Heart right ventricle (tissue), 16 donors: ENCODE measurements at places on chromosomes 16 and 17. TPM values are rescaled to one million over a fixed set of nuclear protein-coding genes. Genes with fewer than 3 reads are reported as not detected.

DNA sequence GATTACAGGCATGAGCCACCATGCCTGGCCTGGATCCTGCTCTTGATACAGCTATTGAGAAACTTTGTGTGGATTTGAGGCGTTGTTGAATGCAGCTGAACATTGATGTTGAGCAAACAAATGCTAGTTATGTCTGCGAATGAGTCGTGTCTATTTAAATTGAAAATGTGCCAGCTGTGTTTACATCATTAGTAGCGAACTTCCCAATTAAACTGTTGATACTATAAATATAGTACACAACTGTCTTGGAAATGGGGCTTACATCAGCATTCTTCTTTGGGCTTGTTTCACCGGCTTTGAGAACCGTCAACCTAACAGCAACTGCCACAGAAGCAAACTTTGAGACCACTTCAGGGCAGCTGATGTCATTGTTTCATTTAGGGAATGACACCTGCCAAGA, 251.9 kb downstream of the RBFOX1 start:
- no peak for DNase-seq

- no peak for DNase-seq
Measured at GRCh38 chr17:2057760-2058585, 3.1 kb downstream of the HIC1 start.

Gene HSF4
- 9.1 TPM for polyA plus RNA-seq

- DNase-seq = no peak
Measured at GRCh38 chr17:55722016-55722736, 488 bp downstream of the TMEM100 start.

GRCh38 chr17:70780031-70780430, 610.7 kb downstream of the KCNJ2 start:
- no peak for DNase-seq

GRCh38 chr17:76119409-76120371, 16.1 kb upstream of the EXOC7 start:
- DNase-seq = no peak

DNA sequence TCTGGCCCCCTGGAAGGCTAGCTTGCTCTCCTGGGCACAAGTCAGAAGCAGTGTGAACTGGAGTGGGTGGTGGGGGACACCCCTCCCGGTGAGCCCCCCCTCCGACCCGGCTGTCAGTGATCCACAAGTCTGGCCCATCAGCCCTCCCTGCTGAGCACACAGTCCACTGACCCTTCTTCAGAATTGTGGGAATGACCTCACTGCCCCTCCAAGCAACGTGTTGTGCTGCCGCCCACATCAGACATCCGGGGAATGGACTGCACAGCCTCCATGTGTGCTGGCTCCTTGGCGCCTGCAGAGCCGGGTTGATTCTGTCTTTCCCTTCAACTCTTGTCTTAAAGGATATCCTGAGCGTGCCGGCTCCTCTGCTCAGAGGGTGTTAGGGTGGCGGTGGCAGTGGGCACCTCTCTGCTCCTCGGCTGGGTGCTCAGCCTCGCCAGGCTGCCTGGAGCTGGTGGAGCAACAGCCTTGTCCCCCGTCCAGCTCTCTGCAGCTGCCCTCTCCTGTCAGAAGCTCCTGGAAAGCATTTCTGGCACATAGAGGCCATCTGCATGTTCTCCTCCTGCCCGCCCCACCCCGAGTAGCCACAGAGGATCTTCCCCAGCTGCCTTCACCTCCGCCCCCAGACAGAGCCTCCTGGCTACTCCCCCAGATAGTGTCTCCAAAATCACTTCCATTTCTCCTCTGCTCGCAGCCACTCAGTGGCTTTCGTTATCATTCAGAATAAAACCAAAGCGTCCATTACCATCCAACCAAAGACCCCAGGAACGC, 19.8 kb downstream of the NPTX1 start:
- peak; percentile 68 for DNase-seq

Gene GDPD1
- 0.95 TPM for polyA plus RNA-seq

DNA sequence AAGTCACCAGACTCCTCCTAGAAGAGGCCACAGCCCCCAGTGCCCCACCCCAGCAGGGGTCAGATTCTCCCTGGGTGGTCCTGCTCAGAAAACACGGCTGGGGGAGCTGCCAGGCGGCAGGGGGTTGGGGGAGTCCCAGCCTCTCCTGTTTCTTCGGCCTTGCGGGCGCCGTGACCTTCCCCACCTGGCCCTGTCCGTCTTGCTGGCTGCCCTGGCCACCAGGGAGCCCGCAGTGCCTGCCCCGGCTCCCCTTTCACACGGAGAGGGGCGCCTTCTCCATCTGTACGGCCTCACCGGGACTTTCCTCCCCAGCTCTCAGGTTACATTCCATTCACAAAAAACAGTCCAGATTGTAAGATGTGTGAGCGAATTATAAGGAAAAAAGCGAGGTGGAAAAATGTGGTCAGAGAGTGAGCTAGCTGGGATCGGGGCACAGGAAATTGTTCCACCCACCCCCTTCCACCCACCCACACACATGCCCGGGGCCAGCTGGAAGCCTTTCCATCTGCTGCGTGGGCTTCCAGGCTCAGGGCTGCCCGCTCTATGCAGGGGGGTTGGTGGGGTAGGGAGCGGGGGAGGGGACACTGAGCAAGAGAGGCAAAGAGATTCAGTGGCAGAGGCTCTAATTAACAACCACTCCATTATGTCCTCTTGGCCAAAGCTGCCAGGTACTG, 14.6 kb upstream of the CIBAR2 start:
- no peak for DNase-seq

- DNase-seq = no peak
Measured at GRCh38 chr17:57739402-57740234, 5.5 kb downstream of the CCDC182 start.

Gene CCL4
- polyA plus RNA-seq = 1.0 TPM

DNA sequence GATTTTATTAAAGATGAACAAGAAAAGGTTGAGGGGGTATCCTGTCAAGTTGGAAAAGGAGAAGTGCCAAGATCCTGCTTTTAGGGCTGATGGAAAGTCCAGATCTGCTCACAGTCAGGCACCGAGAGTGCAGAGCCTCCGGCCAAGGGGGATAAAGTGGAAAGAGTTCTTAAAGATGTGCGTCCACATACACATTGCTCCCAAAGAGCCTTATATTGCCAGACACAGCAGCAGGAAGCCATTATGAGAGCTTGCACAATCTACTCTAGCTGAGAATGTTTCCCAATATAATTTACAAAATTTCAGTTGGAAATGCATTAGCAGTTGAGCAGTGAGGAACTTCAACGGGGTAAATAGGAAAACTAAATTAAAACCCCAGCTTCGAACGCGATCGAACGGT, 95.6 kb downstream of the SALL1 start:
- no peak for DNase-seq

DNA sequence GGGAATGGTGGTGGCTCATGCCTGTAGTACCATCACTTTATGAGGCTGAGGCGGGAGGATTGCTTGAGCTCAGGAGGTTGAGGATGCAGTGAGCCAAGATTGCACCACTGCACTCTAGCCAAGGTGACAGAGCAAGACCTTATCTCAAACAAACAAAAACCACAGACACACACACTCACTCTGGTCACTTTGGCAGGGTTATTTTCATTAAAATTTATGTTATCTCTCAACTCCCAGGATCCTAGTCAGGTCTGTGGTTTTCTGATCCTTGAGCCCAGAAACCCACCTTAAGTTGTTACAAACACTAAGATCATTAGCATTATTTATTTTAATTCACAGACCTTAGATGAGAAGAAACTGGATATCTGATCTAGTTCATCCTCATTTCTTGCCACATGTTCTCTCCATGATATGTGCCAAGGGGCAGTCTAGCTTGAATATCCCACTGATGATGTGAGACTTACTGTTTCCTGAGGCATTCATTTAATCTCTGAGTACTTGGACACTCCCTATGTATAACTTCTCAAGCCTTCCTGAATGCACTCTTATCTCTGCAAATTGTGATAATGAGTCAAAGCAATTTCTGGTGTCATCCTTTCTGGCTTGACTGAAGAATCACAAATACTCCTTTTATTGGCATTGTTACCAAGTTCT, 9.6 kb downstream of the ABHD15 start:
- no peak for DNase-seq

DNA sequence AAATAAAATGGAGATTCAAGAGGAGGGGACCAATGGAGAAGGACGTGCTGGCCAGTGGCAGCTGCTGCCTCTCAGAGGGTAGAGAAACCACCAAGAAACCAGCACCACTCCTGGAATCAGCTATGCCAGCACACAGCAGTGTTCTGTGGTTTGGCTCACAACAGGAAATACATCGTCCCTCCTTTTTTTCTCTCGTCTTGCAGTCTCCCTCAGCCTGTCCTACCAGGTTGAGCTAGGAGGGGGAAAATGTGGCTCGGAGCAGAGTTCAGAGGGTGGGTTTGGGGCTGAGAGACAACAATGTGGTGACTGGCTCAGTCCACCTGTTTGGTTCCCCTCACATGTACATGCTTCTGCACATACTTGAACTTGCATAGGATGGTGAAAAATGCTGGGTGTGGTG, 19.9 kb upstream of the SLC16A5 start:
- DNase-seq = no peak

- DNase-seq = peak; percentile 15
Measured at GRCh38 chr17:83203472-83204221, 124.2 kb downstream of the METRNL start.

DNA sequence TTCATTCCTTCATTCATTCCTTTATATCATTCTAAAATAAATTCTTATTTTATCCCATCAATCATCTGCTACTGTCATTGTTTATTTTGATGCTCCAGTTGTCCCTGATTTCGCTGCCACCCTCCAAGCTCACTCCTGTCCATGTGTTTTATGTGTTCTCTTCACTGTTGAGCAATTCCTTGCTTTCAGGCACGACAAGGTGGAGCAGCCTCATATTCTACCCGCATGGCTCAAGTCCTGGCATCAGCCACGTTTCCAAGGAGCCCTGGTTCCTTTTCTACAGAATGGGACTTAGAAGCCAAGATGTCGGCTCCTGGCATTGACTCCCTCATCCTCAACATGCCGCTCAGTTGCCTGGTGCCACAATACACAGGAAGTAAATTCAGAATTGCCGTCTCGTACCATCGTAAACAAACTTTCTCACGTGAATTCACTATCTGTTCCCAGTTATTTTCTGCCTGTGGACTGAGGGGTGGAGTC, 139.0 kb downstream of the RPTOR start:
- DNase-seq = no peak

GRCh38 chr16:27769561-27770255, 219.8 kb downstream of the KATNIP start:
- no peak for DNase-seq

DNA sequence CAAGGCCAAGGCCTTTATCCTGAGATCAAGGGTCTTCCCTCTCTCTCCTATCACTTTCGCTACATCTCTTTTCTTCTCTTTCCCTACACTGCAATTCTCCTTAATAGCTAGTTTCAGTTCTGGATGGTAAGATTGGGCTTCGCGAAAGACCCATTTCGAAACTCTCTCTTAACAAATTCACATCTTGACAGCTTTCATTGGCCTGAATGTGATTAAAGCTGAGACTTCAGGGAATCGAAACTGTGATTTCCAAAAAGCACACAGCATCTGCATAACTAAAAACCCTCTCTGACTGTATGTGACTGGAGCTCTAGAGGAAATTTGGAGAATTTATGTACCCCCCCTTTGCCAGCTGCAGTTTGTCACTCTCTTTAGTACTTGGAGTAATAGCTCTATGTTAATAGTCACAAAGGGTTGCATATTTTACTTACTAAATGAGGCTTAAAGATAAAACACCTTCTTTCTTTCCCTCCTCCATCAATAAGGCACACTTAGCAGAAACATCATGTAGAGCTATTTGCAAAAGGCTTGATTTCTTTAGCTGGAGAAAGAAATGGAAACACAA, 105.3 kb upstream of the FAM20A start:
- no peak for DNase-seq

DNA sequence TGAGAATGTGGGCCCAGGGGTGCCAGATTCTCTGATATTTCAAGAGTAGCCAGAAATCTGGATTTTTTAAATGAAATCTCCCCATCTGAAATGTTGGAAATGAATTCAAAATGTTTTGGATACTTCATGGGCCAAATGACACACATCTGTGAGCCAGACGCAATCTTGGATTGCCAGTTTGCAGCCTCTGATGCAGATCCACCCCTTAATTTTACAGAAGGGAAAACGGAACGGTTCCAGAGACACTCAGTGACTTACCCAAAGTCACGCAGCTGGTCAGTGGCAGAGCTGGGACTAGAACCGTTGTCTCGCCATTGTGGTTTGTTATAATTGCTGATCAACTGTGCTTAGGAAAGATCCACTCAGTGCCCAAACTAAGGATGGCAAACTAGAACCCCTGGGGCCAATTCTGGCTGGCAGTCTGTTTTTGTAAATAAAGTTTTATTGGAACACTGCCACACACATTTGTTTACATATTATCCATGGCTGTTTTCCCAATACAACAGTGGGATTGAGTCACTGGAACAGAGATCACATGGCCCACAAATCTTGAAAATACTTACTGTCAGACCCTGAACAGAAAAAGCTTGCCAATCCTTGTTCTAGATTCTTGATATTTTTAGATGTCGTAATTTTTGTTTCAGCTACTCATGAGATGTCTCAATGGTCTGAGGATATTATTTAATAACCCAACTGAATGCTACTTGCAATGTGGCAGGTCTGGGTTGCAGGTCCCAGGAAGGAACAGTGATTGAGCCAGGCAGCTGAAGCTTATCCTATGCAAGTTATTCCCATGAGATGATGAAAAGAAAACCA, 143.8 kb downstream of the AXIN2 start:
- DNase-seq = no peak

DNA sequence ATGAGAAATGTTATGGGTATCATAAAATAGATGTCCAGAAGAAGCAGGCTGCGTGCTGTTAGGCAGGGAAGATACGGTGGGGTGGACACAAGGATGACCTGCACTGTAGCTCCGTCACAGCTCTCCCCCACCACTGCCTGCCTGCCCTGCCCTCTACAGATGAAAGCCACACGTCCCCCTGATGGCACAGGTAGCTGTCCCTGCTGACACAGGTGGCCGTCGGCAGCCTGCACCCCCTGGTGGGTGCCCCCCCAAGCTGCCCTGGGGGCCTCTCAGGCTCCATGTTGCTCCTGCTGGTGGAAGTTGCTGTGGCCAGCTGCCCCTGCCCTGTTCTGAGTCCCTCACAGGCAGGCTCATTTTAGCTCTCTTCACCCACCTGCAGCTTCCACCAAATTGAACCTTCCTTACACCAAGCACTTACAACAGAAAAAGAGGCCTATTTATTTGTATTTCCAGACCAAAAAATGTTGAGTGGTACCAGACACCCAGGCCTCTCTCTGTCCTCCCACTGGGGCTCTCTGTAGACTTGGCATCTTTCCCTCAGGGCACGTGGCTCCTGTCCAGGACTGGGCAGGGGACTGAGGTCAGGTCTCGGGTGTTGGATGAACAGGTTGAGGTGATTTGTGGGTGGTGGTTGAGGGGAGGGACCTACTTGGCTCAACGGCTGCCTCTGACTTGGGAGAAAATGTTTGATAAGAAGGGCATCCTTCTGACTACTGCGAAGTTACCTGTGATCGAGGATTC, 50.1 kb upstream of the CACNG5 start:
- no peak for DNase-seq

GRCh38 chr16:31348579-31348978, 6.4 kb upstream of the ITGAX start:
- DNase-seq = no peak

- no peak for DNase-seq
Measured at GRCh38 chr17:5405400-5405799, 14.1 kb downstream of the NUP88 start.

- DNase-seq = no peak
Measured at GRCh38 chr17:20228410-20228809, 219.3 kb downstream of the SPECC1 start.

- DNase-seq = peak; percentile 1
Measured at GRCh38 chr16:54939510-54940278, 9.0 kb downstream of the IRX5 start.
